ENCODE measurements at places on chromosomes 6 and 20.

GRCh38 chr6:13256266-13257001 lies 71.9 kb downstream of the TBC1D7 start:
- DNase-seq = no peak

DNA sequence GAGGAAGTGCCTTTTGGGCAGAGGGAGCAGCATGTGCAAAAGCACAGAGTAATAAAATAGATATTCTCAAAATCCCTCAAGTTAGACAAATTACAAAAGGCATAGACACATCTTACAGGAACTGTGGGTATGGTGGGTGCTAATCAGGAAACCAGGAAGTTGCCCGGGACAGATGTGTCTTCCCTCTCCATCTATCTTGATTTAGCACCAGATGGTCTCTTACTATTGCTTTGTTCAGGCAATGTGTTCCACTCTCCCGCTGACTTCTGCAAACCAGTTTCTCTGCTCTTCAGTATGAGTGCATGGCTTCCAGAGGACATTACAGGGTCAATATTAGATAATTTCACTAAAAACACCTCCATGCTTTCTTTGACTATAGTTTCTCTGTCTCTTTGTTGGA lies 13.2 kb downstream of the CITED2 start:
- no peak for DNase-seq

DNA sequence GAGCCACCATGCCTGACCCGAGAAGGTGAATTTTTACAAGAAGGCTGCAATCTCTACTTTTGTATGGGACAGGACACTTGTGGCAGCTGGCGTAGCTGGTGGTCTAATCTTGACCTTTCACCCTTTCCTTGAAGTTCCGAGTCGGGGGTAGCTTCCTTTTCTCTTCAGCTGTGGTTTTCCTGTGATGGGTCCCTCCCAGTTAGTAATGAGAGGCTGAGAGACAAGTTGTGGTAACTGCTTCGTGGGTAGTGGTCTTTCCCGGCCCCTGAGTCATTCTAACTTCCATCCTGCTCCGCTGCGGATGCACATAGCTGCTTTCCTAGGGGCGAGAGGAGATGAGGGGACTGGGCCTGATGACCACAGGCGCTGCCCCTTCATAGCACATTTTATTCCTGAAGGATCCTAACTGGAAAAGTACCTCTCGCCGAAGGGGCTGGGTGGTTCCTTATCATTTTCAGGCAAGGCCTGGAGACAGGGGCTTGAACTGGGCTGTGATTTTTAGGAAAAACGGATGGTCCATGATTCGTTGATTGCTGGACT lies 3.1 kb downstream of the SYNJ2 start:
- DNase-seq = no peak

DNA sequence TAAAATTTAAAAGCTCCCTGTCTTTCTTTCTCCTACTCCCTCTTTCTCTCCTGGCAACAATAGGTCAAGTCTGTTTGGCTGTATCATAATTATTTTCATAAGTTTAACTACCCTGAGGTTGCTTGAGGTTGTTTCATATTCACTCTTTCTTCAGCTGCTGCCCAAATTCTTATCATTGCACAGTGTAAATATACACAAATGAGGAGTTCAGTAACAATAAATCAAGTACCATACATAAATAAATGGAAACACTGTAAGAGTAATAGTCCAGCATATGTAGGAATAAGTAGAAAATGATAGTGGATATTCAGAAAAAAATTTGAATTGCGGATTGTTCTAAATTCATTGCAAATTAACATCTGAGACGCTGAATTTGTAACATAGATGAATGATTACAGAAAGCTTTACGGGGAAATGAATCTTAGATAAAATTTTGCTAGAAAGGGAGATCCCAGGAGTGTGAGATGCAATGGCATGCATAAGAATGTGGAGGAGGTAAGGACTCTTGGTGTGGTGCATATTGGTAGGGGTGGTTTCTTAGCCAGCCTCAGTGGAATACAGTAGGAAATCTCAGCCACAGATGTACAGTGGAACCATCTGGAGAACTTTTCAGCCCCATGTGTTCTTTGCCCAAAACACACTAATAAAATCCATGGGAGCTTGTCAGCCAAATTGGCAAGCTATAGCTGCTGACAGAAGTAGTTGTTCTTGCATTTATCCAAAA lies 480.7 kb downstream of the HTR1B start:
- DNase-seq = no peak

GRCh38 chr6:143501851-143502250 lies 9.7 kb downstream of the FUCA2 start:
- no peak for DNase-seq

Data from ELF-1 (cell line).